Fibroblast of mammary gland (primary cell): ENCODE measurements at places on chromosomes 11 and 22.

DNA sequence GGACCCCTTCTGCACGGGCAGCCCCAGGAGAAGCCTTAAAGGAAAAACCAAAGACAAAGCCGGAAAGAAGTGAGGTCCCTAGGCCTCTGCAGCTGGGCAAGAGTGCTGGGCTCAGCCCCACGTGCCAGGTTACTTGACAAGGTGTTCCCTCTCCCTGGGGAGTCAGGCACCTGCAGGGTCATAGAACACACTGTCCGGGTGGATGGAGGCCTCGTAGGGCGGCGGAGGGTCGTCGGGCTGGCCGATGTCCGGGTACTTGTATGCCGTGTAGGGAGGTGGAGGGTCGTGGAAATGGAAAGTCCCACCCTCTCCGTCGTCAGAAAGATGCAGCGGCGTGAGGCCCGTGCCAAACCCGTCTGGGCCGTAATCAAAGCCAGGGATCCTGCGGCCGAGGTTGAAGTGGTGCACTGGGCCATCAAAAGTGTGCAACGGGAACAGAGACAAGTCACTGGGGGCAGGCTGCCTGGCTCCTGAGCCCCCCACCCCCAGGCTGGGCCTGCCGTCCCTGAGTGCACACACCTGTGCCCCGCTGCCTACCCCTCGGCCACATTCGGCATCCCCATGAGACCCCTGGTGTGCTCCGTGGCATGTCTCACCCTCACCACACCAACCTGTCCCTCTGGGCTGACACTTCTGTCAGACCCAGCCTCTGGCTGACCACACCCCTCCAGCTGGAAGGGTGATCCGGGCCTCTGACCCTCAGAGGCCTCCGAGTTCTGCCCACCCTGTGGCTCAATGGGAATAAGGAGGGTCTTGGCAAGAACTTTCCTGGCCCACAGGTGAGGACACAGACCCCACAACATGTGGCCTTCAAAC, 81.1 kb downstream of the DGCR2 start:
- DNase-seq = no peak

DNA sequence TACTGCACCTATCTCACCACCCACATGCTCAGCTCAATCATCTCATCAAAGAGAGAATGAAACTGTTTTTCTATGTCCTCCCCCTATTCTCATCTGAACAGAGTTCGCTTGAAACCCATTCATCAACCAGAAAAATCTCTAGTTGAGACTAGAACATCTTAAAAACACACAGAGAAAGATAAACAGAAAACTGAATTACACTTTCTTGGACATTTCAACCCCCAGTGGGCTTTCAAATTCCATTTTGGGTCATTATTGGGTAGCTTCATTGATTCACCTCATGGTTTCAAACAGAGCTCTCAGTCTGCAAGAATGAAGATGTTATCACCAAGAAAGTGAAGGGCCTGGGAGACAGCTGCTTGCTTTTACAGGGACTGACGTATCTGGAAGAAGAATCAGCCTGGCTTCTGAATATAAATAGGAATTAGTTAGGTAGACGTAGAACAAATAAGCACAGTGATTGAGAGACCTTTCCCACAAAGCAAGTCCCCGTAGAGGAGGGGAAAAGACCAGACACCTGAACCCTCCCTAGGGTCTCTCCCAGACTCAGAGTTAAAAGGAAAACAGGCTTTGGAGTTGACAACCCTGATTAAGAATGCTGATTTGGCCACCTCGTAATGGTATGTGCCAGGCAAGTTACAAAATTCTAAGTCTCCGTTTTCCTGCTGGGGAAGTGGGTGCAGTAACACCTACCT, 155.7 kb downstream of the BBOX1 start:
- DNase-seq = no peak

DNA sequence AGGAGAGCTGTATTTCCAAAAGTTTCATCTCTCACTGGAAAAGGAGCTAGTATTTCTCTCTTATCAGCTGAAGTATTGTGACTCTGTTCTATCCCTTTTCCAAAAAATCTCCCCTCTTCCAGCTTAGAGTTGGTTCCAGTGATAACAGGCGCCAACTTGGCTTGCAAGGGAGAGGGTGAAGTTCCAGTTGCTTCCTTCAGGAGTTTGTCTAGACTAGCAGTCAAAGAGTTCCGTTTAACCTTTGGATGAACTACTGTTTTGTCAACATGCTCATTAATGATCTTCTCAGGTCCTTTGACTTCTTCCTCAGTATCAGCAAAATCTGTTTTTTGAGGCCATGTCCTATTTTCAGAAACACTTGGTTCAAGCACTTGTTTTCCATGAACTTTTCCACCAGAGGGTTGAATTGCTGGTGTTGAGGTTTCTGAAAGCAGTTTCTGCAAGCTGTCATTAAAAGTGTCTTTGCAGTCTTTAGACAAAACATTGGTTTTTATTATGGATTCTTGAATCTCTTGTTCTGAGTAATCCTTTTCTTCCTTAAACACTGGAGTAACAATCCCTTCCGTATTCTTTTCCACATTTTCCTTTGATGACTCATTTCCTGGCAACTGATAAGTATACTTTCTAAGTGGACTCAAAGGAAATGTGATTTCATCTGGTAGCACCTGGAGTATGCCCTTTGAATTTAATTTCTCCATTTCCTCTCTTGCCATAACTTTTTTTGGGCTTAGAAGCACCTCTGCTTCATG, 39.7 kb upstream of the CCDC89 start:
- peak; percentile 92 for DNase-seq

DNA sequence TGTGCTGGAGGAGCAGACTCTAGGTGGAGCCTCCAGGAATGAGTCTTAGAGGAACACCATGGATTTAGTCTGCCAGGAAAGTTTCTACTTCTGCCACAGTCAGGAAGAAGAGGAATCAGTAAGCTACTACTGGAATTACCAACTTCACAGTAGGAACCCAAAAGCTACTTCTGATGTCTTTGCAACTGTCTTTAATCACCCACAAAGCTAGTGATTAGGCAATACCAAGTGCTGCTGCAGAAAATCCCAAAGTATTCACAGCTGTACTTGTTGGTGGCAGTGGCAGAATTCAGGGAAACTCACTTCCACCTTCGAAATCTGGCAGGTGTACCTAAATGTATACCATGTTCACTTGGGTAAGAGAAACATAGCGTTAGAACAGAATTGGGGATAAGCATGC, 264.5 kb upstream of the SORL1-AS1 start:
- DNase-seq = no peak

DNA sequence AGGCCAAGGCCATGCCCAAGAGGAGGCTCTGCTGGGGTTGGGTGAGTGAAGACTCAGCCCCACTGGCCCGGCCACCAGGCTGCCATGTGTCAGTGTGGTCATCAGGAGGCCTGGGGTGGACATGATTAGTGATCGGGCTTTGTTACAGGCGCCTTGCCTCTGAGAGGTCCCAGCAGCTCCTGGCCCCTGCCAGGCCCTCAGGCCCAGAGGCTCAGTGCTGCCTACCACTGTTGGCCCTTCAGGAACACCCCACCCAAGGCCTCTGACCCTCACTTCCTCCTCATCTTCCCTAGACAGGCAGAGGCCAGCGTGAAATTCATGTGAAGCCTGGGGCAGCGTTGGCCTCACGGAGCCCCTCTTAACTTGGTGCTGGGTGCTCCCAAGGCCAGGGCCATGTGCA, 2.2 kb downstream of the MRPL23 start:
- no peak for DNase-seq

DNA sequence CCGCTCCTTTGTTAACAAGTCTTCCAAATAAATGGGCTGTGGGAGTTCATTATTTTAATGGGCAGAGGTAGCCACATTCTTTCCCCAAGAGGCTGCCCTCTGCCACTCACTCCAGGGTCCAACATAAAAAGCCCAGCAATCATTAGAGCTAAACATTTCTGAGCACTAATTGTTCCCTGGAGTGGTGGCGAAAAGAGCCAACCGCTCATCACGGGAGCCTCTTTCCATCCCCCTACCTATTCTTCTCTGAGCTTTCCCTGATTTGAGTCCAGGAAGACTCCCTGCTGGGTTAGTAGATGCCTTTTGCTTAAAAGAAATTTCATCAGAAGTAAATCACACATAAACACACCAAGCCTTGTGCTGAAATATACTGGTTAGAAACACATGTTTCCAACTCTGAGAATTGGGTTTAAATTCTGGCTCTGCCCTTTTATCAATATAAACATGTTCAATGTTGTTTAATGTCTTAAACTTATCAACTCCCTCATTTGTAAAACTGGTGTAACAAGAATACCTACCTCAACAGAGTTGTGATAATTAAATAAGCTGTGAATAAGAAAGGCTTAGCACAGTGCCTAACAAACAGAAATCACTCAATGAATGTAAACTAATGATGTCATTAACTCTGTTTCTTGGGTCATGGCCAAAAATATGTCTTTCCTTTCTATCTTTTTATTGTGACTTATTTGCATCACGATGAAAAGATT, at the start of gene OR5A2:
Gene OR5A2, minus strand, starts transcription at position 53 of the 707 bp plus-strand sequence. CDS start 3,460 bp downstream, outside the sequence.
- no peak for DNase-seq
